ENCODE measurements at places on chromosomes 3 and 15. TPM values are rescaled to one million over a fixed set of nuclear protein-coding genes. Genes with fewer than 3 reads are reported as not detected.

The CAMK1 gene
- total RNA-seq, result 75.9 TPM

The ARRDC4 gene
- 124 TPM for total RNA-seq

The NRROS gene
- 6.2 TPM for total RNA-seq

The CX3CR1 gene
- 0.42 TPM for total RNA-seq

The EFCC1 gene
- 15.8 TPM for total RNA-seq

The ZNF774 gene
- 1.7 TPM for total RNA-seq

The KLHL6 gene
- 0.92 TPM for total RNA-seq

The C3orf20 gene
- not detected for total RNA-seq

The EFL1 gene
- total RNA-seq, result 13.1 TPM
